PC-3 (cell line): ENCODE measurements at places on chromosomes 5 and 9.

DNA sequence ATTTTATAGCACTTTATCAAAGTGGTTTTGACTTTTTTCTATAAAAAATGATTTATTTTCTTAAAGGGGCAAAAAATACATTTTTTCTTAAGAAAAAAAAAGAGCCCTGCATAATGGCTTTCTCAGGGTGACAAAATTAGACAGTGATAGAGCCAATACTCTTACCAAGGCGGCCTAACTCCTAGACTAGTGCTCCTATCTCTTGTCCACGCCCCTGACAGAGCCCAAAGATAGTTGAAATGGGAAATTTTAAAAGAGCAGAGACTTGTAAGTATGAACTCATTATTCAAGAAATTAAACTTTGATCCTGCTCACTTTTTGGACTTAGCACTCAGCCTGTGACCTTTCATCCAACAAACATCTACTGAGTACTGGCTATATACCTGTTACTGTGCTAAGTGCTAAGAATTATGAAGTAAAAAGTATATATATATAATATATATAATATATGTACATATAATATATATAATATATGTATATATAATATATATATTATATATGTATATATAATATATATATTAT lies 1.2 kb downstream of the INVS start:
- DNase-seq: no peak

DNA sequence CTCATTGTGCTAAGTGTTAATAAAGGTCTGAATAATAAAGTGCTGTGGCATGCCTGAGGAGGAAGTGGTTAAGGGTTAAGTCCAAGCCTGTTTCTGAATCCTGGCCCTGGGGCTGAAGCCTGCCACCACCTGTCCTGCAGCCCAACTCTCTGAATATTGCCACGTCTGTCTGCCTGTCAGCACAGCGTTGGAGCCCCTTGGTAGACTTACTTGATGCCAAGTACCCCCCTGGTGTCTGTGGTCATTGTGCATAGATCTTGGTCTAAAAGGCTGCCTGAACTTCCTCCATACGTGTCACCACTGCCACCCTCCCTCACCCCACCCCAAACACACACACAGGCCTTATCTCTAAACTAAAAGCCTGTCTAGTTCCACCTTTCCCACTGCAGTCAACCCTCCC lies 35.4 kb upstream of the SLC2A8 start:
- no peak for DNase-seq

- DNase-seq: peak; percentile 70
Measured at GRCh38 chr5:108681079-108681921, 66.4 kb upstream of the FER start.

GRCh38 chr9:18549772-18550171 lies 75.8 kb downstream of the ADAMTSL1 start:
- peak; percentile 51 for DNase-seq

- DNase-seq: no peak
Measured at GRCh38 chr9:131886826-131887225, 146.9 kb upstream of the RAPGEF1 start.

DNA sequence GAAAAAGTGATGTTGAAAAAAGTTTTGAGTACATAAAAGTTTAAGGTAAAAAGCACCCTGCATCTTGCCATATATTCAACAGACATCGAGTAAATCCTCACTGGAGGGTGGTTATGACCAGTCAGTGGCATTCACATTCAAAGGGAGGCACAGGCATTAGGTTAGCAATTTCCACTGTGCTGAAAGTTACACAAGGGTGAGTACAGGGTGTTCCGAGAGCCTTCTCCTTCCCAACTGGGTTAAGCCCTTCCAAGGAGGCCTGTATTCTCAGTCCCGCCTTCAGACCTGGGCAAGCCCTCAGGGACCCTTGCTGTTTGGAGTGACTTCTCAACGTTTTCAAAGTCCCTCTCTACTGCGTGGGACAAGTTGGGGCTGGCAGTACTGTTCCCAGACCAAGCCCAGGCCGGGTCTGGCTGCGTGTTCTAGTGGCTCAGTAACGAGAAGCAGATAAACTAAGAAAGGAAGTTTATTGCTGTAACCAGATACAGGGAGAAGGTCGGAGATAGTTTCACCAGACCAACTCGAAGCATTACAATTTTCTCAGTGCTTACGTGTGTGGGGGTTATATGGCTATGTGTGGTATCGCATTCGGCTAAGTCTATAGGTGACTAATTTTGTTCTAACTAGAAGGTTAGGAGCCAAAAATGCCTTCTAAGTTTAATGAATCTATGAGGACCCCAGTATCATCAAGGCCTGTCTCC lies 13.0 kb upstream of the SETX start:
- no peak for DNase-seq

DNA sequence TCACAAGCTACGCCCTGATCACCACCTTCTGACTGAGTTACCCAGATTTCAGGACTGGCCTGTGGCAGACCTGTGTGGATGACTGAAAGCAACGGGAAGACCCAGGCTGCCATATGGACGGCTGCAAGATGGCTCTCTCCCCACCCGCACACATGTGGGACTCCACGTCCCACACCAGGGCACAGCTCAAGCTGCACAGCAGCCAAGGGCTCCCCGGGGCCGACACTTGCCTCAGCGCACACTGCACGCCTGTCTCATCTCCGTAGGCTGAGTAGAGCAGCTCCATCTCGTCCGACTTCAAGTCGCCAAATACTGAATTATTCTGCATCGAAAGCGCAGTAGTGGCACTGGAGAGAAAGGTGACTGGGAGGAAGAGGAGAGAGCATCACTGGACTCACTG lies 14.5 kb downstream of the BRD9 start:
- no peak for DNase-seq

DNA sequence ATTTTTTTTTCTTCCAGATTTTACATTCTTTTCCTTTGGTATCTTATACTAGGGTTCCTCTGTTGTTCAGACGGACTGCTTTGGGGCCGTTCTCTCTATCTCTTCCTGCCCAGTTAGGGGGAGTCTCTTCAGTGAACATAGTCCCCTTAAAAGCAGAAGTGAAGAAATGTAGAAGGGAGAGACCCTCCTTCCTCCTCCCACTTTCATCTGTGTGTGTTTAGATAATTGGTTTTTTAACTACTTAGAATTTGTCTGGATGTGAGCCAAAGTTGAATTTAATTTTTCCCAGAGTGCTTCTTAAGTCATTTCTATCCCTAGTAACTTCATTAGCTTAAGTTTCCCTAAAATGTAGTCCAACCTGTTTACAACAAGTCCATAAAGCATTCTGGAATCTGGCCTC lies 167.5 kb downstream of the HACD4 start:
- no peak for DNase-seq
